ENCODE measurements at places on chromosomes 13 and 19.
A peak's percentile ranks its signal among the peaks of the same experiment; 100 is the strongest.

DNA sequence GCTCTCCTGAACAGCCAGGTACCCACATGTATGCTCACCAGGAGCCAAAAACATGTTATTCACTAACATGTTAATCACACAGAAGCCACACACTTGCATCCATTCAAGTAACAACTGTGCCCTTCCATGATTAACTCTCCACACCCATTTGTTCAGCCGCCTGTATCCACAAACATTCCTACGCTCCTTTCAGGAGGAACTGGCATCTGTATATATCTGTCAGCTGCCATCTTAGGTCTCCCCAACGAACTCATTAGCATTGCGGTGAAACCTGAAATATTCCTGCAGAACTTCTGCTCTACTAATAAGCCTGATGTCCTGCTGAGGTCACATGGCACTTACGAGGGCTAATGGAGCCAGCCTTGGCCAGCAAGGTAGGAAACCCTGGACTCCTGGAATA lies 33.0 kb downstream of the OLFM2 start:
- DNase-seq, result no peak

GRCh38 chr13:46578590-46578975 lies 25.6 kb downstream of the LRCH1 start:
- no peak for DNase-seq

GRCh38 chr19:47377208-47377701 lies 28.1 kb downstream of the DHX34 start:
- no peak for DNase-seq

- DNase-seq, result no peak
Observed at GRCh38 chr13:40185414-40185813, 481.0 kb downstream of the FOXO1 start.

- no peak for DNase-seq
Observed at GRCh38 chr13:37869506-37869755, 141 bp downstream of the TRPC4 start.

- no peak for DNase-seq
Observed at GRCh38 chr13:52713894-52714293, 25.7 kb downstream of the CNMD start.

- DNase-seq, result peak; percentile 69
Observed at GRCh38 chr19:17511724-17512573, 500 bp downstream of the PGLS start.

DNA sequence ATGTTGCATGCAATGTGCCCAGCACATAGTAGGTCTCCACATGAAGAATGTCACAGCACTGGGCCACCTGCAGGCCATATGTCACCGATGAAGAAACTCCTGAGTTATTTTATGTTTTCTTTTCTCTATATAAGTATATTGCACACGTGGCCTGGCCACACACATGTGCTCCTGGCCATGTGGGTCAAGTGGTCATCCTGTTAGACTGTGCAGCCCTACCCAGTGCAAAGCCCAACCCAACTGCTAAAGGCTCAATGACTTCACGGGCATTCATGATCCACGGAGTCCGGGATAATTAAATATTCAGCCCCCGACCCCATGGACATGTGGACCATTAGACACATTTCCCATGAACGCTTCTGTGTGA lies 163.2 kb downstream of the TEX29 start:
- no peak for DNase-seq

DNA sequence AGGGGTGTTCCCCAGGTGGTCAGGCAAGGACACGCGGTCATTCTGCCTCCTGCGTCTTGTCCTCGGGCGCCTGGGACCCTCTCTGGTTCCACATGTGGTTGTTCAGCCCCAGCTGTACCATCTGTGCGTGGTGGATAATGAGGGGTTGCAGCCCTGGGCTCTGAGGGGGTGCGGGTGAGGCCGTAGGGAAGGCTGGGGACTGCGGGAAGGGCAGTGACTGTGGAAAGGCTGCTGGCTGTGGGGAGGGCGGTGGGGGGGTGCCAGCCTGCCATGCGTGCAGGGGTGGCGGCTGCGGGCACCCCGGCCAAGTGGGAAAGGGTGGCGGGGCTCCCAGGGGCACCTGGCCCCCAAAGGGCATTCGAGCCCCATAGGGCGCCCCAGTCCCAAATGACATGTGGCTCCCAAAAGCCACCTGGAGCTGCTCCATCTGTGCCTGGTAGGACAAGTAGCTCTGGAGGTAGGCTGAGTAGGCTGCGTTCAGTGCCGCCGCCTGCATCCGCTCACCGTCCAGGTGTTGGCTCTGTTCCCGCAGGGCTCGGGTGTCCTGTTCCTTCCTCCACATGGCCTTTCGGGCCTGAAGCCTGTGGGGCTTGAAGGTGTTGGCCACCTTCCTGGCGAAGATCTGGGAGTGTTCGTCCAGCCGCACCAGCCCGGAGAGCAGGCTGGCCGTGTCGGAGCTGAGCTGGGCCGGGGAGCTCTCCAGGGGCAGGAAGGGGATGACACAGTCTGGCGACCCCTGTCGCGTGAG lies 15.1 kb downstream of the TICAM1 start:
- no peak for DNase-seq

- no peak for DNase-seq
Observed at GRCh38 chr13:34086281-34086680, 268.3 kb downstream of the RFC3 start.

- no peak for DNase-seq
Observed at GRCh38 chr19:5045956-5046338, 77.0 kb downstream of the KDM4B start.

DNA sequence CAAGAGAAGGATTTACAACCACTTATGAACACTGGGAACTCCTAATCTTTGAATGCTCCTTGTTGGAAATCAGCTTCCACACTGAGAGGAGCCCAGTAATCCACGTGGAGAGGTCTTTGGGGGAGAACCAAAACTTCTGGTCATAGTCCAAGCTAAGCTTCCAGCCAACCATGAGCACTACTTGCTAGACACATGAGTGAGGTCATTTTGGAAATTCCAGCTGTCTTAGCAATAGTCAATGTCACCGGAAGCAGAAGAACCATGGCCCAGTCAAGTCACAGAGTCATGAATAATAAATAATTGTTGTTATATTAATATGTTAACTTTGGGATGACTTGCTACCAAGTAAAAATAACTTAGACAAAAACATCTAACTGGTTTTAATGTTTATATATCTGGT lies 324.9 kb upstream of the SGCG start:
- DNase-seq, result no peak

DNA sequence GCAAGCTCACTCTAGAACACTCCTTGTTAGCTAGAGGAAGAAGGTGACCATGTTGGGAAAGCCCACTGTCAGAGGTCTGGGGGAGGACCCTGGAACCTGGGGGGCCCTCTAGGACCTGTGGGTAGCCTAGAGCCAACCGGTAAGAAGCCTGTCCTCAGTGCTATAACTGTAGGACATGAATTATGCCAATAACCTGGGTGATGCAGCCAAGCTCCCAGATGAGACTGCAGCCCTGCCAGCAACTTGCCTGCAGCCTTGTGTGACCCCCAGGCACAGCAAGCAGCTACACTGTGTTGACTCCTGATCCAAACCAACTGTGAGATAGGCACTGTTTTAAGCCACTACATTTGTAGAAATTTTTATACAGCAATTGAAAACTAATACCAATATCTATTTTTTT lies 122.3 kb downstream of the MIPEP start:
- DNase-seq, result no peak

DNA sequence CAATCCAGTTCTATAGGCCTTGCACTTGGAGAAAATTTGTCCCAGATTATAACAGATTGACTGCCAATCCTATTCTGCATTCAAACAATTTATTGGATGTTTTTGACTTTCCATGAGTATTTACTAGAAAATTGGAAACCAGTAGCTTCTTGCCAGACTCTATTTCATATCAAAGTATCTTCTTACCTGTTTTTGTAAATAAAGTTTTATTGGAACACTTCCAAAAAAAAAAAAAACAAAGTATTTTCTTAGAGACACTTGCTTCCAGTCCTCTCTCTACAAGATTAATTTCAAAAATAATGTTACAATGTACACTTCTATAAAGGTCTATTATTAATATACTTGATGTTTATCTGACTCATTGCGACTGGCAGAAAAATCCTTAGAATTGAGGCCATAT lies 209.2 kb upstream of the PCDH9 start:
- DNase-seq, result no peak

- DNase-seq, result no peak
Observed at GRCh38 chr13:97258801-97259200, 36.7 kb downstream of the MBNL2 start.

DNA sequence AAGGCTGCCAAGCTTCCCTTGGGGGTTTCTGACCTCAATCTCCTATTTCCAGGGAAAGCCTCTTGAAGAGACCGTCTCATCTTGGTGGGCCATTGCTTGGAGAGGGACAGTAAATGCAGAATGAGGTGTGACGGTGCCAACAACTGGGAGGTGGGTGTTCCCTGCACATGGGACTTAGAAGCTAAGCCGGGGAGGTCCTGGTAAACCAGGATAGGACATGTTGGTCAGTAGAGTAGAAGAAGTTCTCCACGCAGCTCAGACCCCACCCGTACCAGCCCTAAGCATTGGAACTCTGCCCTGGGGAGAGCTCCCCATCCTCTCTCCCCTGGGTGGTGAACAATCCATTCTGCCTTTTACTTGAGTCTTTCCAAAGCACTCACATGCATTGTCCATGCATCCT lies 92.0 kb downstream of the SOX1 start:
- DNase-seq, result no peak

GRCh38 chr13:59587971-59588716 lies 575.6 kb downstream of the DIAPH3 start:
- no peak for DNase-seq
